Dermis microvascular lymphatic vessel endothelial cell (primary cell): ENCODE measurements at places on chromosomes 12 and 14. TPM values are rescaled to one million over a fixed set of nuclear protein-coding genes. Genes with fewer than 3 reads are reported as not detected.
A peak's percentile ranks its signal among the peaks of the same experiment; 100 is the strongest.

- peak; percentile 91 for DNase-seq
Observed at GRCh38 chr14:84442521-84442920, 1087.4 kb upstream of the FLRT2 start.

GRCh38 chr12:113647048-113647447, 175.4 kb upstream of the LHX5 start:
- peak; percentile 2 for DNase-seq

- no peak for DNase-seq
Observed at GRCh38 chr12:45613296-45613695, 116.2 kb upstream of the ARID2 start.

- no peak for DNase-seq
Observed at GRCh38 chr12:112950701-112951100, 12.4 kb downstream of the OAS3 start.

DNA sequence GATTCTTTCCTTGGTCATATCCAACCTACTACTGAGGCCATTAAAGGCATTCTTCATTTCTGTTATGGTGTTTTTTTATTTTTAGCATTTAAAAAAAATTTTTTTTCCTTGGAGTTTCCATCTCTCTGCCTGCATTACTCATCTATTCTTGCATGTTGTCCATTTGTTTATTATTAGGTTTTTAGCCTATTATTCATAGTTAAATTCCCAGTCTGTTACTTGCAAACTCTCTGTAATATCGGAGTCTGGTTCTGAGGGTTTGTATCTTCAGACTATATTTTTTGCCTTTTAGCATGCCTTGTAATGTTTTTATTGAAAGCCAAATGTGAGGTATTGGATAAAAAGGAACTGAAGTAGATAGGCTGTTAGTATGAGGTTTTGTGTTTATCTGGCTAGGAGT, 284.3 kb downstream of the FUT8 start:
- no peak for DNase-seq

DNA sequence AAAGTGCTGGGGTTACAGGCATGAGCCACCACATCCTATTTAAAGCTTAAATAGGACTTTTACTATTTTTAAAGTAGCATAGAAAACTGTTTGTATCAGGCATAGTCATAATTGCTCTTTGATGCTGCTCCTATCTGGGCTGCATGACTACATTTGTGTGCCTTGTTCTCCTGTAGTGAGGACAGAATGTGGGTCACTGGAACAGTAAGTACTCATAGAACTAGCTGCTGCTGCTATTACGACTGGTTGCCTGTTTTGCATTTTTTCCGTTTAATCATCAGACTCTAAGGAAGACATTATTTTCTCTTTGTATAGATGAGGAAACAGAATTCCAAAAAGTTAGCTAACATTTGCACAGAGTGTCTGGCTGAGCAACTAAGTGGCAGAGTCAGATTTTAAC, 42.8 kb downstream of the ZC3H14 start:
- no peak for DNase-seq

Gene ADGRD1
- total RNA-seq, result 0.25 and 0.26 TPM in 2 replicates
